Retina (tissue), 1 donor: ENCODE measurements at places on chromosomes 7 and 10.

DNA sequence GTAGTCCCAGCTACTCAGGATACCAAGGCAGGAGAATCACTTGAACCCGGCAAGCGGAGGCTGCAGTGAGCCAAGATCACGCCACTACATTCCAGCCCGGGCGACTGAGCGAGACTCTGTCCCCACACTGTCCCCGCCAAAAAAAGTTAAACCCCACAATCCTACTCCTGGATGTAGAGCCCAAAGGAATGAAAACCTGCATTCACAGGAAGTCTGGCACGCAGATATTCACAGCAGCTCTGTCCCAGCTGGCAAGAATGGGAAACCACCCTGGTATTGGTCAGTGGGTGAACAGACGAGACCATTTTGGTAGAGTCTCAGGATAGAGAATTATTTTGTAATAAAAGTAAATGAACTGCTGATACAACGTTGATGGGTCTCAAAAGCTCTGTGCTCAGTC, 225.2 kb downstream of the MAD1L1 start:
- DNase-seq: no peak

DNA sequence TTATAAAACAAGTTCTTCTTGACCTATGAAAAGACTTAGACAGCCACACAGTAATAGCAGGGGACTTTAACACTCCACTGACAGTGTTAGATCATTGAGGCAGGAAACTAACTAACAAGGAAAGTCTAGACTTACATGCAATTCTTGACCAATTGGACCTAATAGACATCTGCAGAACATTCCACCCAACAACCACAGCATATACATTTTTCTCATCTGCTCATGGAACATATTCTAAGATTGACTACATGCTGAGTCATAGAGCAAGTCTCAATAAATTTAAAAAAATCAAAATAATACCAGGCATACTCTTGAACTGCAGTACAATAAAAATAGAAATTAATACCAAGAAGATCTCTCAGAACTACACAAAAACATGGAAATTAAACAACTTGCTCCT, 219.5 kb upstream of the HPS1 start:
- DNase-seq: no peak

GRCh38 chr7:110157631-110158362, 933.1 kb upstream of the LRRN3 start:
- DNase-seq: no peak

GRCh38 chr7:102258073-102258748, 28.5 kb upstream of the SH2B2 start:
- no peak for DNase-seq

DNA sequence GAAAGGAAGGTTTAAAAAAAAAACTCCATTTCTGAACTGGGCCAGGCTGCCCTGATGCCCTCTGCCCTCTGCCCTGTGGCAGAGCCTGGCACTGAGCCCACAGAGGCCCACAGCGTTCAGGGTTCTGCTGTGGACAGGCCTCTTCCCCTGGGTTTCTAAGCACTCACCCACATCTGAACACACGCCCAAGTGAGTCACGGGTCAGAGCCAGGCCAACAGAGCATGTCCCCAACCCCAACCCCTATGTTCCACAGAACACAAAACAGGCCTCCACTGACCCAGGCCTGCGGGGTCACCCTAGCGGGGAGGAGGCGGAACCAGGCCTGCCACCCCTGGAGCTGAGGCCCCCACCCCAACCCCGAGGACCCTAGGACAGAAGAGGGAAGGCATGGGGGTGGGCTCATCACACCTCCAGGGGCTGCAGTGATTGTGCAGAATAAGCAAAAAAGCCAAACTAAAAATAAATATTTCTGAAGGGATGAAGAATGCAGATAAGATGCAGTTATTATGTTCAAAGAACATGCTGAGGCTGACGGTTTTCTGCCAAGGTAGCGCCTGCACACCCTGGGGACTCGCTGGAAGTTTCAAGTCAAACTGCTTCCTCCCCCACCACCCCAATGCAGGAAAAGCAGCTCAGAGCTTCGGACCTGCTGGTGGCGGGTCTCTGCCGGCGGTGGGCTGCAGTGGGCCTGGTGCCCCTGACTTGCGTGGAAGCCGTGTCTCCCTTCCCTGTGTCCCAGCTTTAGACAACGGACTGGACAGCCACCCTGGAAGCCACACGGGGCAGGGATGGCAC, 5.4 kb downstream of the WDR86 start:
- no peak for DNase-seq

DNA sequence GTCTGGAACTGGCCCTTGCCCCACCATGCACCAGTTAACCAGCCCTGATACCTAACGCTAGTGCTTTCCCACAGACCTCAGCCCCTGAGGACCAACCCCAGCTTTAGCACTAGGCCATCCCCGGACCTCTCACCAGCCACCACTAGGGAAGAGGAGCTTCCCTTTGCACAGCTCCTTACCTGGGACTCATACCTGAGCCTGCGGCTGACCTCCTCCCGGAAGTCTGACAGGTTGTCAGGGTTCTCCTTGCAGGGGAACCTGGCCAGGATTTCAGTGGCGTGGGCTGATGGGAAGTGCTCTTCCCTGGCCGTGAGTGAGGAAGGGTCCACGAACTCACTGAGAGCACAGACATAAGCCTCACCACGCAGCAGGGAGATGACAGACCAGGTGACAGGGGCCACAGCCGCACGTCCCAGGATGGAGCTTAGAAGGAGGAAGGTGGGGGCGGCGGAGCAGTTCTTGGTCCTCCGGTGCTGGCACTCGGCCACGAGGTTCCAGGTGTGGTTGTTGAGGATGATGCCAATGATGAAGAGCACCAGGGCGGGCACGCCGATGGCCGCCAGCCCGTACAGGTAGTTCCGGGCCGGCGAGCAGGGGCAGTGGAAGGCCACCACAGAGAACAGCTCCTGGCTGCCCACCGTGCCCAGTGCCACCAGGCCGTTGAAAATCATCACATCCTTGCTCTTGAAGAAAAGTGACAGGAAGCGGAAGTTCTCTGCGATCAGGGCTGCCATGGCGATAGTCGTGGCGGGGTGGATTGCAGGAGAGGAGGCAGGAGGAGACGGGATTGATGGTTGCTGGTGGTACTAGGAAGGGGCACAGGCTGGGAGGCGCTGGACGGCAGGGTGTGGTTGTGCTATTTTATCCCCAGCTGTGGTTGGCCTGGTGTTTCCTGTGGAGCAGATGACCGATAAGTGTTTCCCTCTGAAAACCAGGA, 2.7 kb downstream of the CALHM2 start:
- no peak for DNase-seq

DNA sequence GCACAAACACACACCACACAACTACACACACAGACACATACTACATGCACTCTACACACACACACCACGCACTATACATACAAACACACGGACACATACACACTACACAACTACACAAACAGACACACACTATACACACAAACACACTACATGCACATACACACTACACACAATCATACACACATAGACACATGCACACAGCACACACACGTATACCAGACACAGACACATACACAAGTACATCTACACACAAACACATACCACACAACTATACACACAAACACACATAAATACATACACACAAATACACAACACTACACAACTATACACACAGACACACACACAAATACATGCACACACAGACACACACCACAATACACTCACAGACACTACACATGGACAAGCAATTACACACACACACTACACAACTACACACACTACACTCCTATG, 4.6 kb downstream of the GPR15LG start:
- no peak for DNase-seq

DNA sequence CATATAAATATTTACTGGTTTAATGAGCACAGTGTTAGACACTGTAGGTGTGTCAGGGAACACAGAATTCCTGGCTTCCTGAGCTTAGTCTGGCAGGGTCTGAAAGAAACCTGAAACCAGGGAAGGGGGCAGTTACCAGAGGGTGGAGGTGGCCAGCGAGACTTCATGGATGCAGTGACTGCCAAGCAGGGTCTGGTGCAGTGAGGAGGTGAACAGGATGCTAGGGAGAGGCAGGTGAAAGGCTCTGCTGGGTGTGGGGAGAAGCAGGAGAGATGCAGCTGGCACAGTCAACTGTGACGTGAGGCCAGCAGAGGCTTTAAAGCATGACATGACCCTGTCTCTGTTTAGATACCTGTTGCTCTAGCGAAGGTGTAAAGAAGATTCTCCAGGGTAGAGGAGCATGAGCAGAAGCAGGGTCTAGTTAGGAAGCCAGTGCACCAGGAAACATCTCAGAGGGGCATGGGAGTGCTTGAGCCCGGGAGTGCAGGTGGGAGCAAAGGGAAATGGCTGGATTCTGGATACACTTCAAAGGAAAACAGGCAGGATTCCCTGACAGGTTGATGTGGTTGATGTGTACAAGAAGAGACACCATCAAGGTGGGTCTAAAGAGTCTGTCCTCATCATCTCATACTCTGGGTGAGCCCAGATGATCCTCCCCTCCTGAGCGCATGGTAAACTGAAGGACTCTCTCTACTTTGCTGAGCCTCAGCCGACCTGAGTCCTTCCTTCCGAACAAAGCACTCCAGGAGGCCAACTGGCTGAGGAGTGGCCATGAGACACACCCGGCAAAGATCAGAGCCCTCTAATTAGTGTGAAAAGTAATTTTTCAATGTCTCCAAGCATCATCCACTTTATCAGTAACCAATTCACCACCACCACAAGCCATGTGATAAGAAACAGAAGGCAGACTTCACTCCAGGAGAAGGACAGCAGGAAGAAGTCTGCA, 186.8 kb downstream of the COBL start:
- DNase-seq: no peak

- DNase-seq: no peak
Observed at GRCh38 chr7:55087521-55087961, 68.7 kb downstream of the EGFR start.

- DNase-seq: peak; percentile 63
Observed at GRCh38 chr10:99522470-99523250, 10.1 kb upstream of the NKX2-3 start.

GRCh38 chr7:80189638-80190037, 55.0 kb downstream of the GNAI1 start:
- DNase-seq: no peak

DNA sequence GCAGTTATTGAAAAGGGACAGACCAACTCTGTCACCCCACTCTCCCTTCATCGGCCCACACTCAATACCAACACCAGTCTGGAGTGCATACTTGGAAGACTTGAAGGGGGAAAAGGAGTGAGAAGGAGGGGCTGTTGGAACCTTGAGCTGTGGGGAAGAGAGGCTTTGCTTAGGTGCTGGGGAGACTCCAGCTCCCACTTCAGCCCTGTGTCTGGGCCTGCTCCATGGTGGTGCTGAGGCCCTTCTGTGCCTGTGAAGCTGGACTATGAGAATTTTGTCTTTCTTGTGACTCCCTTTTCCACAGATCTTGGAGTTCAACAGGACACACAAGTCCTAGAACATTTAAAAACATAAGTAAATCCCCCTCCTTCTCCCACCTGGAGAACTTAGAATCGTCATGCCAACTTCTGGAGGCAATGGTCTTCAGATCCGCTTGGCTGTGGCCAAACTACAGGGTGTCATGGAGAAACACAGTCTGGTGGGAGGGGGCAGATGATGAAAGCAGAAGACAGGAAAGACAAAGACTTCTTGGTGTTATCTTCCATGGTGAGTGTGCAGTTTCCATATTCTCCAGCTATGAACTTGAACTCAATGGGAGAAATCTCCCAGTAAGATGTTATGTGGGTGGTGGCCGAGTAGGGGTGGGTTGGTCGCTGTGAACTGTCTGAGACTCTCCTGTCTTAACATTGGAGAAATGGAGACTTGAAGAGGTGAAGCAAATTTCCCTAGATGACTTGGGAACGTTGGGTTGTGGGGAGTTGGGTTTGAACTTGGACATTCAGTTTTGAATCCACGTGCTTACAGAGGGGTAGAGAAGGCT, 18.4 kb upstream of the GIMAP8 start:
- DNase-seq: no peak

DNA sequence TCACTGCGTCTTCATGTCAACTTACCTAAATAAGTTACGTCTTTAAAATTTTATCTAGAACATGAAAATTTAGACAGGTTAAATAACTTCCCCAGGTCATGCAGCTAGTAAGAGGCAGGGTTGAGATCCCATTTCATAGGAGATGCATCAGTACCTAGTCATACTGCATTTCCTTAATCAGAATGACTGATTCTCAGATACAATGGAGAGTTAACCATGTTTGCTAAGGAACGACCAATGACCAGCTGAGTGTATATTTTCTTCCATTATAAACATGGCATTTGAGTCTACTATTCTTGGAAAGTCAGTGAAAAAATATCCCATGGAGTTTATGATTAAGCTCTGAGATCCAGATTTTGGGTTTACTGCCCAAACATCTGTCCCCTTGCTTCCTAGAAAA, 39.6 kb downstream of the ENTPD1 start:
- no peak for DNase-seq

- peak; percentile 42 for DNase-seq
Observed at GRCh38 chr7:68288144-68288593, 1291.5 kb downstream of the TYW1 start.

DNA sequence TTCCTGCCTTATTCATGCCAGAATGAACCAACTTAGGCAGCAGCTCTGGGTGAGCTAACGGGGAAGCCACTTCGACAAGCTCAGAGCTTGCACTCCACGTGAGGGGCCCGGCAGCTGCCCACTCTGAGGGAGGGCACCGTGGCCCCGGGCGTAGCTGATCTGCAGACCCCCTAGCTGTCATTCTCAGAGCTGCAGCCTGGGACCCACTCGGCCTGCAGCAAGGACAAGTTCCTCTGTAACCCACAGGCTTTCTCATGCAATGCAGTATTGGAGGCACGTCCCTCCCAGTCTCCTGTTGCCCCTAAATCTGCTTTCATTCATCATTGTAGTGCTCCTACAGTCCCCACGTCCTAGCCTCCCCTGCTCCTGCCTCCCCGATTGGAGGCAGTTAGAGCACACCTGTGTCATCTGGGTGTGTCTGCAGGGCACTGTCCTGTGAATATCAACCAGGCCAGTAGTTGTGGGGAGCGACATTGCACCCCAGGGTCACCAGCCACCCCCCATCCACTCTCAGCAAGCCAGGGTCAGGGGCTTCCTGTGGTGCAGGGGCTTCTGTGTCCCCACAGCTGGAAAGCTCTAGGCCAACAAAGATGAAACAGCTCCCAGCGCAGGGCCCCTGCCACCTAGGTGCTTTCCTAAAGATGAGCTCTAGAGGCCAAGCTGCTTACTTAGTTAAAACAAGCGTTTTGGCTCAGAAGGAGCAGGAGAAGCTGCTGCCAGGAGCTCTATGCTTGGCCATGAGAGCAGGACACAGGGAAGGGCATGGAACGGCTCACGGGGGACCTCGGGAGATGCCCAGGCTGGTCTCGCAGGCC, 333.6 kb downstream of the ADARB2 start:
- DNase-seq: no peak

DNA sequence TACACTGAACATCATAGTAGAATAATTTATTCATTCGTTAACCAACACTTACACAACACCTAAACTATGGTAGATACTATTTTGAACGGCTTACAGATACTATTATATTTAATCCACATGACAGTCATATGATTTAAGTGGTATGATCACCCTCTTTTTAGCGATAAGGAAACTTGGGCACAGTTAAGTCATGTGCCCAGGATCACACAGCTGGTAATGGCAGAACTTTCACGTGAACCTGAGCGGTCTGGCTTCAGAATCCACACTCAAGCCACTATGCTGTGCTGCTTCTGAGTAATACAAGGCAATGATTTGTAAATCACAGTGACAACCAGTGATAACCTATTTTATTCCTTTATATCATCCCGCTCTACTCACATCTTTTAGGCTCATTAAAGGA, 99.1 kb downstream of the CELF2 start:
- DNase-seq: no peak

GRCh38 chr7:64793106-64793755, 997 bp upstream of the ZNF138 start:
- DNase-seq: peak; percentile 2
